Stimulated activated CD8-positive, alpha-beta memory T cell treated with anti-CD3 and anti-CD28 coated beads, Interleukin-12 subunit alpha, Interleukin-12 subunit beta, amount 100 ng/mL, for 1 hour (primary cell): ENCODE measurements at places on chromosomes 7 and 10.

DNA sequence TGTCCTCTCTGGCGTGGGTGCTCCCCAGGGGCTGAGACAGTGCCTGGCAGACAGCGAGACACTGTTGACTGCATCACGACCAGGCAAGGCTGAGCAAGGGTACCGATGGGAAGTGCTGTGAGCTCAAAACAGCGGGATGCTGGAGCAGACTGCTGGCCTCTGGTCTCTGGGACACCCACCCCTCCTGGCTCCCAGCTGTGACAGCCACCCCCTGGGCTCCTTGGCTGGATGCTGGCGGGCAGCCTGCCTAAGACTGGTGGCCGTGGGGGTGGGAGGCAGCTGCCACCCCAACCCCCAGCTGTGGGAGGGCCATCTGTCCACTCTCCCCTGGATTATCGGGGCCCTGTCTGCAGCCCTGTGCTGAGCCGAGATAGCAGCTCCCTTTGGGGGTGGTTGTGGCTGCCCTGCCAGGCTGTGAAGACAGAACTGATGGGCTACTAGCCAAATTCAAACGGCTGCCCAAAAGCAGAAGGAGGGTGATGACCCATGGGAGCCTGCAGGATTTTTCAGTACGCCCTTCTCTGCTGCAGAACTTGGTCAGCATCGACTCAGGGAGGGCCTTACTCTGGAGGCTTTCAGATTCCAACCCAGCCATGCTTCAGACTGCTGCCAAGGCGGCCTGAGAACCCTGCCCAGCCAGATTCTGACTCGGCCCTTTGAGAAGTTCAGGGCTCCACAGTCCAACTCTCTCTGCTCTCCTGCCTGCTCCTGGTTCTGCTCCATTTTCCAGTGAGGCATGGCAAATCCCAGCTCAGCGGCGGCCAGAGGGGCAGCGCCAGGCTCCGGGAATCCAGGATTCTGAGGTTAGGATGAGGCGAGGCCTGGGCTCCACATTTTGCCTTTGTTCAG lies 125.3 kb downstream of the NEURL1 start:
- no peak for DNase-seq

GRCh38 chr10:60967854-60968484 lies 24.0 kb upstream of the RHOBTB1 start:
- no peak for DNase-seq

DNA sequence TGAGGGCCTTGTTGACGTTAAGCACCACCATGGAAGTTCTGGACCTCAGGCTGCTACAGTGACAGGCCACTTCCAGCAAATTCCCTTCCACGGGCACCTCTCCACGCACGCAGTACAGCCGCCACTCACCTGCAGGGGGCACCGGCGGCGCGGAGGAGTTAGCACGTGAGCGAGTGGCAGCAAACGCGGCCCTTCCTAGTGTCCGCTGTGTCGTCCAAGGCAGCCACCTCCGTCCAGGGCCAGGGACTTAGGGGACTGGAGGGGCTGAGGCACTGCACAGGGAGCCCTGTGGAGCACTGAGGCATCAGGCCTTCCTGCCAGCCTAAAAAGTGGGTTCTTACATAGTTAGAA lies 164.4 kb downstream of the SVIL start:
- DNase-seq = no peak

GRCh38 chr7:106659963-106660861 lies 746 bp downstream of the CCDC71L start:
- peak; percentile 60 for DNase-seq

GRCh38 chr10:112899391-112900065 lies 50.5 kb upstream of the TCF7L2 start:
- DNase-seq = no peak
